ENCODE measurements at places on chromosomes 11 and 22. TPM values are rescaled to one million over a fixed set of nuclear protein-coding genes. Genes with fewer than 3 reads are reported as not detected.

The CHST1 gene
- total RNA-seq, result not detected

The LRP4 gene
- not detected for total RNA-seq

The RASGRP2 gene
- total RNA-seq, result 610 TPM

The NRIP3 gene
- 3.9 TPM for total RNA-seq

The TTC9C gene
- 23.9 TPM for total RNA-seq

The MTA2 gene
- total RNA-seq, result 180 TPM

DNA sequence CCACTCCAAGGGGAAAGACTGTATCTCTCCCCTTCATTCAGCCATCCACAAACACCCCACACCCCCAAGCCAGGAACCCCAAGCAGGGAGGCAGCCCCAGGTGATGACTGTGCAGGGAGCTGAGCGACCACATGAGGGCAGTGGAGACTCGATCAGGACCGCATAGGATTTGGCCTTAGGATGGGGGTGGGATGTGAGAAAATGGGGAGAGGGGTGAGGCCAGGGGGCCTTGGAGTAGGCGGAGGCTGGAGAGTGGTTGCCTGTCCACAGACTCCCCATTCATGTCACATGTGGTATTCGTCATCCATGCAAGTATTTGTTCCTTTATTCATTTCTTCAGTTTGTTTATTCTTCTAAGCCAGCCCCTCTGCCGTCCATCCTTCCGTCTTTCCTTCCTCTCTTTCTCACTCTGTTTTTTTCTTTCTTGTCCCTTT lies 2.7 kb upstream of the RHOD start:
- no peak for DNase-seq

DNA sequence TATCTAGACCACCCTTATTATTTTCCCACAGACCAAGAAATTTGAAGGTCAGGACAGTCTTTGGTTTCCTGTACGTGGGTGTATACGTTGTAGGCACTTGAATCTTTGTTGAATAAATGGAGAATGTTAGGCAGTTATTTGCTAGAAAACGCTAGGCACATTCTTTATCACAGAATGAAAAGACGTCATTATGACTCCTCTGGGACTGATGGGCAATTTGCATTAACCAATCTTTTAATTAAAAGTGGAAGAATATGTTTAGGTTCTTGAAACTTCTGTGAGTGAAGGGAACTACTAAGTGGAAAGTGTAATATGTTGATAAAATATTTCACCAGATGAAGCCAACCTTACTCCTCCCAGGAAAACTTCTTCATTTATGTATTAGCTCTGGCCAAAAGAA lies 5.7 kb downstream of the CAT start:
- DNase-seq, result no peak

GRCh38 chr11:7306900-7307299 lies 55.2 kb downstream of the SYT9 start:
- no peak for DNase-seq

Measured in T-cell (primary cell).